ENCODE measurements at places on chromosomes 13 and 19.

- DNase-seq = no peak
These were observed 3.6 kb upstream of the ELANE start for GRCh38 chr19:848386-848921.

- DNase-seq = no peak
These were observed 38.5 kb downstream of the TBC1D4 start for GRCh38 chr13:75443356-75443958.

GRCh38 chr19:2112516-2113320, 16.0 kb downstream of the IZUMO4 start:
- no peak for DNase-seq

GRCh38 chr19:18226956-18227780, 930 bp upstream of the PDE4C start:
- DNase-seq = no peak

DNA sequence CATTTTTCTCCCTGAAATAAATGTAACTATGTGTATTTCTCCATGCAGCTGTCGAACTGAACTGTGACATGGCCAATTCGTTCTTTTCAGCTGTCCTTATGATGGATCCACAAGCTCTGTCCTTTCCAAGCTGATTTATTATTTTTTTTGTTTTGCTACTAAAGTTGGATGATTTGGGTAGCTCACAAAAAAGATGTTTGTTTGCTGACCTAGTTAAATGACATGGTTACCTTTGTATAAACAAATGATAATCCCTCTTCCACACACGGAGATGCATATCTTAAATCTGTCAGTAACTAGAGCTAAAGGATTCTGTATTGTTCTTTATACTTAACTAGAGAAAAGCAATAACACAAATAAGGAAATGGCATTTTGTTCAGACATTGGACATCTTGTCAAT, 884.3 kb upstream of the PCDH20 start:
- no peak for DNase-seq

- no peak for DNase-seq
These were observed 41.9 kb upstream of the ZNF536 start for GRCh38 chr19:30330266-30330665.

GRCh38 chr19:42532891-42533290, 4.6 kb upstream of the CEACAM1 start:
- DNase-seq = no peak

- DNase-seq = no peak
These were observed 27.6 kb downstream of the CEBPG start for GRCh38 chr19:33400856-33401682.

GRCh38 chr13:101018720-101019119, 344.1 kb upstream of the TMTC4 start:
- DNase-seq = peak; percentile 47

GRCh38 chr13:41284512-41285288, 21.3 kb upstream of the MTRF1 start:
- peak; percentile 78 for DNase-seq

GRCh38 chr13:50012396-50013169, 2.7 kb upstream of the KCNRG start:
- DNase-seq = no peak

DNA sequence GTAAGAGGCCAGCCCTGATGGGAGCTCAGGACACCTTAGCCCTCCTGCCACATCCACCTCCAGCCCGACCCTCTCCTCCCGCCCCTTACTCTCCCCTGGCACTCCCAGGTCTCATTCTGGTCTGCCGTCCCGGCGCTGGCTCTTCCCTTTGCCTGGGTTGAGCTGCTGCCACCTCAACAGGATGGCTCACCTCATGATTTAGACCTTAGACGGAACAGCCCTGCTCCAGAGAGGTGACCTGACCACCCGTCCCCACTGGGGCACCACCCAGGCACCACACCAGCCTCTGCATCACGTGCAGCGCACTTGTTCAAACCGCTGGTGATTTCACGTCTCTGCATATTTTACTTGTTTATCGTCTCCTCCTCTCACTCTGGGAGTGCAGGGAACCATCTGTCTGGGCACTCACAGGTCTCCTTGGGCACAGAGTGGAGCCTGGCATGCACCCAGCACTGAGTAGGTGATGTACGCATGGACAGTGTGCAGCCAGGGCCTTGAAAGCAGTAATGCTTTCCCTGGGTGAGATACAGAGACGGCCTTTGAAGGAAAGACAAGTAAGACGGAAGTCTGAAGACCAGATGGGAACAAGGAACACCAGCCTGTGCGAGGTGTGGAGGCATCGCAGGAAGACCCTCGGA, 183.1 kb downstream of the KATNAL1 start:
- no peak for DNase-seq

- no peak for DNase-seq
These were observed 1140.4 kb downstream of the EFNB2 start for GRCh38 chr13:105395041-105395440.

DNA sequence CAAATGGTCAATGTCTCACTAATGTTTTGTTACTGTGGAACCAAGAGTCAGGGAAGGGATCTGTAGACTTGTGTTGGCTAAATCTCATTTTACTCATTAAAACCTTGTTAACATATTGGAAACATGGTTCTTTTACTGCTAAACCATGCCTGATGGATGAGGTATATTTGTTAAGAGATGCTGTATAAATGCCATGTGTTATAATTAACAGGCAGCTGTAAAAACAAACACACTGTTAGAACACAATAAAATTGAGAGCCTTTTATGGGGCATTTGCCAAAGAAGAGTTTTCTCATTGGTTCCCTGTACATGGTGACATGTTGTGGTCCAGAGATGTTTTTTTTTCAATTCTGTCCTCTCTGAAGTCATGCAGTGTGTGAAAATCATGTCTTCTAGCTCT, 121.9 kb downstream of the ESD start:
- no peak for DNase-seq

- DNase-seq = no peak
These were observed 13.1 kb downstream of the LRCH1 start for GRCh38 chr13:46565808-46566750.

DNA sequence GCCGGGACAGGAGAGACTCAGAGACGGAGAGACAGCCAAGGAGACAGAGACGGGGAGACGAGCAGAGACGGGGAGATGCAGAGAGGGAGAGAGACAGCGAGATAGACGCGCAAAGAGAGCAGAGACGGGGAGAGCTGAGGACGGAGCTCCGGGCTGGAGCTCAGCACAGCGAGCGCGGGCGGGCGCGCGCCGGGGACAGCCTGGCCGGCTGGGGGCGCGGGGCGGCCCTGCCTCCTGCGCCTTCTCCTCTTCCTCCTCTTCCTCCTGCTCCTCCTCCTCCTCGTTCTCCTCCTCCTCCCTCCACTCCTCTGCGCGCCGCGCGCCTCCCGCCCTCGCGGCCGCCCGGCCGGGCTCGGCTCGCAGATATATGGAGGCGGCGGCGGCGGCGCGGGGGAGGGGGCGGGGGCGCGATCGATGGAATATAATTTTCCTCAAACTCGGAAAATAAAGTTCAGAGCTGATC, at the start of gene ERFL:
Gene ERFL (minus strand): TSS at position 229 of the 463 bp plus-strand sequence. CDS start 15,530 bp downstream, outside the sequence.
- no peak for DNase-seq

GRCh38 chr13:28707629-28708427, 10.9 kb downstream of the SLC46A3 start:
- DNase-seq = peak; percentile 68

DNA sequence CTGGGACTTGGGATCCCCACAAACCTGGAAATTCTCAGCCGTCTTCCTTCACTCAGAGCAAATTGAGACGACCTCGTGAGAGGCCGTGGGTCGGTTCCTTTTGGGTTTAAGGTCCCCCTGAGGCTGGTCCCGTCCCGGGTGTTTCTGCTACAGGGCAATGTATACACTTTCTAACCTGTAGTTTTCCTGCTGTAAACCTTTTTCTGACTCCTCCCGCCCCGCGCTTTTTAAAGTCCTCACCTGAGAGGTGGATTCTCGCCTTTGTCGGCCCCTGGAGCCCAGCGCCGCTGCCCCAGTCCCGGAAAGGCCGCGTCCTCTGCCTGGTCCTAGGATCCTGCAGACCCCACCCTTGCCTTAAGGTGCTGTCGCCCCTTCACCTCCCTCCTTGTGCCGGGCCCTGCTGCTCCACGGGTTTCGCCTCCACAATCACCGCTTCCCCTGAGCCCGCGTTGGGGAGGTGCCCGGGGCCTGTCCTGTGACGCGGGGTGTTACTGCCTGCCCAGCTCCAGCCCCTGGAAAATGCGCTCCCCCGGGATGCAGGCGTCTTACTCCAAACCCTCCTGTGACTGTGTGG, 391 bp downstream of the ZNF761 start:
- DNase-seq = no peak

DNA sequence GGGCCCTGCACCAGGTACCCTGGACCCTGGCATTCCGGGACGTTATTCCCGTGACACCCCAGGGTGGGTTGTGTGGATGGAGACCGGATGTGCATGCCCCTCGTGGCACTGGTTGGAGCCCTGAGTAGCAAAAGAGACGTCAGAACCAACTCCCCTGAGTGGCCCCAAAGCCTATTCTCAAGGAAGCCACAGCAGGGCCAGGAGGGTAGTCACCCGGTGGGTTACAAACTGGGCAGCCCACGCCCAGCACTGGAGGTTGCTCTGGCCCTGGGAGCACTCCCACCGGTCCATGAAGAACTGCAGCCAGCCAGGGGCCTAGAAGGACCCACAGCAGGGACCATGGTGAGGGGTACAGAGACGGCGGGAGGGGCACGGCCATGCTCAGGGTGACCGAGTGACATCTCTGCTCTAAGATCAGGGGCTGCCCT, 7.5 kb downstream of the KLF16 start:
- no peak for DNase-seq

DNA sequence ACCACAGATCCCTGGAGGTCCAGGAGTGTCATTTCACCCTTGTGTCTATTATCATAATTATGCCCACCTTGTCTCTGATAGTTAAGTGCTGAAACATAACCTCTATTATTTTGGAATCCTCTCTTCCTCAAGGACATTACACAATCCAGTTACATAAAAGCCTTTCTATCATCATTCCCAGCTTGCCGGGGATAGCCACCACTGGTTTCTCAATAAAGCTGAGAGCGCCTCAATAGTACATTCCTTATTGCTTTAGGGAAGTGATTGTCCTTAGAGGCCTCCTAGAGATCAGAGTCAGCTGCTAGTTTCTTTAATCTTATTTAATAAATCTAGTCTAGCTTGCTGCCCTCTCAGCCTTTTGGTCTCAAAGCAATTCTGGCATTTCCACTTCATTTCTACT, 490.0 kb upstream of the ATXN8OS start:
- DNase-seq = no peak

DNA sequence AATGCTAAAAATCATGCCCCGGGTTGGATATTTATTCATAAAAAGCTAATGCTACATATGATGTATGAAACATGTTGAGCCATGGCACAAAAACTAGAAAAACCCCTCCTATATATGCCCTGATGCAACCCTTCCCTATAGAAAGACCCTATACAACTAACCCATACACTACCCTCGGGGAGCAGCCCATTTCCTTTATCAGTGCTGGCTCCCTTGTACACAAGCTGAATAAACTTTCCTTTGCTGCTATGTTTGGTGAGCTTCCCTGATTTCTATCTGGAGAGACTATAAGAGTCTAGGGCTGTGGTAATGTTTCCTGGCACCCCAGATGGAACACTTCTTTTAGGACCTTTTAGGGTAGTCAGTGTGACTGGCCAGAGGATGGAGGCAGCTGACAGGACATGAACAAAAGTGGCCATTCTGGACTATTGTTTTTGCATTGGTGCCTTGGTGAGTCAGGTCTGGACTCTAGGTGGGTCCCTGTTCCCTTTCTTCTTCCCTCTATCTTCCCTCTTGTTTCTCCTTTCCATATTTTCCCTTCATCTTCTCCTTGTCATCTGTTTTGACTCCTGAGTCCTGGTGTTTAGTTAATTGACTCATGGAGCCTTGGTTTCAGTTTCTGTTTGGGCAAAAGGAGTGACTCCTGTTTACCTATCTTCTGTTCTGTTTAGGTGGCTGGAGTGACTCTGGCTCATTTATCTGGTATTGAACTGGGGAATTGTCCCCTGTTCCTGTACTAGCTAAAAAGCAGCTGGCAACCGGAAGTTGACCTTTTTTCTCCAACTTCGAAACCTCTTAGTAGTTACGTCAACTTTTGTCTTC, 1321.8 kb upstream of the PCDH9 start:
- DNase-seq = no peak

DNA sequence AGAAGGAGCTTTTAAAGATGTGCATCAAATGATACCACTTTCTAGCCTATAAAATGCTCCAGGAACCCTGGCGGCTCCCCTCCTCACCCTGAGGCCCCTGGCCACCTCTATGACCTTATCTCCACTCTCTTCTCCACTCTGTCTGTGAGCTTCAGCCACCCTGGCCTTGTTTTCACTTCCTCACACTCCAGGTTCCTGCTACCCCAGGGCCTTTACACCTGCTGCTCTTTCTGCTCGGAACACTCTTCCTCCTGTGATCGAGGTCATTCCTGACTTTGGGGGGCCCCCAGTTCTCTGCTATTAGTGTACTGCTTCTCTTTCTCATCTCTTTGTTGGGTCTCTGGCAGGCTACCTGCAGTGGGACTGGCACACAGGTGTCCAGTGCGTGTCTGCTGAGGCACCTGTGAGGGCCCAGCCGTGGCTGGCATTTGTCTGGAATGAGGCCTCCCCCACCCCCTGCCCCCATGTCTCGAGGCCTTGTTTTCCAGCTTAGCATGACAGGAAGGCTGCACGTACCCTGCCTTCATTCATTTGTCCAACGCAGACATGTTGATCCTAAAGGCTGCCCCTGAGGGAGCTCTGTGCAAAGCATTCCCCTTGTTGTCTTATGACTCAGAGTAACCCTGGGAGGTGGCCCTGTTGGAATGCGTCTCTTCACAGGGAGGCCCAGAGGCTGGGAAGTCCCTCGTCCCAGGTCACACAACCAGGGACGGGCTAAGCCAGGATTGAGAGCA, 2.3 kb downstream of the DDA1 start:
- no peak for DNase-seq

- DNase-seq = peak; percentile 20
These were observed 872.0 kb upstream of the GPC6 start for GRCh38 chr13:92354583-92354982.

GRCh38 chr13:110301083-110301482, 5.9 kb downstream of the COL4A1 start:
- DNase-seq = no peak

DNA sequence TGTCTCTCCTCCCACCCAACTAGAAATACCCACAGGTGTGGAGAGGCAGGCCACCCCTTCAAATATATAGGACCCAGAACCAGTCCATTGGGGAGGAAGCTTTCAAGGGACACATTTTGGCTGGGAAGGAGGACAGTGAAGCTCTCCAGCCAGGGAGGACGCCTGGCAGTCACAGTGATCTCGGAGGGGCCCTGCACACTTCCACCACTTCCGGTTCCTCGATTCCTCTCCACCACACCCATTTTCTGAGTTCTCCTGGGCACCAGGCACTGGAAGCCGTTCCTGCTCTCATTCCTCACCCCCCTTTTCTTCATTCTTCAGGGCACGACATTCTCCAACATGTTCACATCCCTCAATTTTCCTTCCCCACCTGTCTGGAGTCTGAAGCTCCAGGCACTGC, 30.4 kb upstream of the CEACAM21 start:
- no peak for DNase-seq
